ENCODE measurements at places on chromosomes 13 and 19.

GRCh38 chr13:99046851-99047250 is 69.0 kb upstream of the DOCK9 start:
- DNase-seq = no peak

DNA sequence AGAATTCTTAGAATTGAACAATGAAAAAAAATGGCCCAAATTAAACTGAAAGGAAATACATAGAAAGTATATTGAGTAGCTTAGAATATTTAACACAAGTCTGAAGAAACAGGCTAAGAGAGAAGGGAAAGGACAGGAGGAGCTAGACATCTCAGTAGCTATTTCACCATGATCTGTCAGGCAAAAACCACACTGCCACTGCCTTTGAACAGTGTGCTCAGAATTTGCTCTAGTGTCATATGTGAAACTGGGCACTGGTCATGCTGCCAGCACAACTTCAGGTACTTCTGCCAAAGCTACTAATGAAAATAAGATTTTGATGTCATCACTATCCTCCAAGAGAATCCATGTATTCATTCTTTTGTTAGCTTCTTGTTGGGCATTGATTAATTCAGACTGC is 1280.8 kb upstream of the PCDH20 start:
- no peak for DNase-seq

- no peak for DNase-seq
These were observed 10.8 kb upstream of the CCNA1 start for GRCh38 chr13:36421447-36421846.

DNA sequence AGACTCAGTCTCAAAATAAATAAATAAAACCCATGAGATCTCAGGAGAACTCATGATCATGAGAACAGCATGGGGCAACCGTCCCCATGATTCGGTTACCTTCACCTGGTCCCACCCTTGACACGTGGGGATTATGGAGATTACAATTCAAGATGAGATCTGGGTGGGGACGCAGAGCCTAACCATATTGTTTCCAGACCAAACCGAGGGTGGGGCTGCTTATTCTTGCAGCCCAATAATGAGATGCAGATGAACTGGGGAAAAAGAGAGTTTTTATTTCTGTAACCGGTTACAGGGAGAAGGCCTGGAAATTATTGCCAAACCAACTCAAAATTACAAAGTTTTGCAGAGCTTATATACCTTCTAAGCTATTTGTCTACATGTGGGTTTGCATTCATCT is 12.8 kb downstream of the TRAPPC2B start:
- DNase-seq = no peak

- no peak for DNase-seq
These were observed 312.4 kb downstream of the SHISA2 start for GRCh38 chr13:25739376-25739775.

GRCh38 chr13:95181586-95181985 is 119.7 kb downstream of the ABCC4 start:
- no peak for DNase-seq

GRCh38 chr19:8329996-8330395 is 8.7 kb downstream of the RPS28 start:
- no peak for DNase-seq

GRCh38 chr19:30719999-30720345 is 347.8 kb downstream of the ZNF536 start:
- no peak for DNase-seq

DNA sequence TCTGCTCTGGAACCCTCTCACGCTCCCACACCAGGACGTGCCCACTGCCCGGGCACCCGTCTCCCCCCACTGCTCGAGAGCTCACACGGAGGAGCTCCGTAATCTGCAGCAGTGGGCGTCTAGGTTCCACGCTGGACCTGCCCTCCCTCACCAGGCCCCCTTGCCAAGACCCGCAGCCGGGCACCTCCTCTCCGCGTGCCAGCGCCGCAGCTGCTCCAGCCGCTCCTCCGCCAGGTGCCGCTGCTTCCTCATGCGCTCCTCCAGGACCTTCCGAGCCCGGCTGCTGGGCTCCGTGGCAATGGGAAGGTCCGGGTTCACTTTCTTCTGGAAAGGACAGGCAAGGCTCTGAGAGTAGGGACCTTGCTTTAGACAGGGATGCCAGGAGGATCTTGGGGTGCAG is 35.0 kb upstream of the MATK start:
- DNase-seq = no peak

GRCh38 chr13:31328549-31329235 is 128.9 kb downstream of the B3GLCT start:
- DNase-seq = no peak

GRCh38 chr13:27835799-27836198 is 43.5 kb downstream of the GSX1 start:
- DNase-seq = no peak

- peak; percentile 60 for DNase-seq
These were observed 19.9 kb downstream of the NOSIP start for GRCh38 chr19:49560358-49560900.

DNA sequence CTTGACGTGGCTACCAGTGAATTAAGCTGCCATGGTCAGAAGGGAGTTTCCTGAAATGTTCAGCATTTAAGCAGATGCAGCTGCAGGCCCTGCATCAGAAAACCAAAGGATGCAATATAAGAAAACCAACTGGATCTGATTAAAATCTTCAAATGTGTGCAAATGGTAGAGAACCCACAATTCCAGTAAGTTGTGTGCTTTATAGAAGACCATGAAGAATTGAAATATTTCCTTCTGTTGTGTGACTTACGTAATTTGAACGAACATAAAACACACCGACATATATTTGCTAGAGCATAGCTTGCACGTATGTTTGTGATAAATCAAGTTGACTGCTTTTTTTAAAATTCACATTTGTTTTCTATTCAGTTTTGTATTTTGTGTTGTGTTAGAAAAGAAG is 191.4 kb downstream of the COL4A1 start:
- DNase-seq = no peak

DNA sequence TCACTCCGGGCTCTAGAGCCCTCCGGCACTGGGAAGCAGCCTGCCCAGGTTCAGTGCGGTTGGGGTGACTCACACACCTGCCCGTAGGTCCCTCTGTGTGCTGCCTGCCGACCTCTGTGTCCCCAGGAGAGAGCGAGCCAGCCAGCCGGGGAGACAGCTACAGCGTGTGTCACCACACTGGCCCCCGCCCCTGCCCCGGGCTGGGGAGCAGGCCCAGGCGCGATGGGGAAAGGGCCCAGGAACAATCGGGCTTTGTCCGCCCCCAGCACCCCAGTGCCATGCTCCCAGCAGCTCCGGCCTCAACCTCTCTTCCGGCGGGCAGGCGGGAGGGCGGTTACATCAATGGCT is at the start of gene KLK6:
Gene KLK6 (minus strand): TSS at position 179 of the 348 bp plus-strand sequence. CDS start 1,487 bp downstream, outside the sequence.
- no peak for DNase-seq

DNA sequence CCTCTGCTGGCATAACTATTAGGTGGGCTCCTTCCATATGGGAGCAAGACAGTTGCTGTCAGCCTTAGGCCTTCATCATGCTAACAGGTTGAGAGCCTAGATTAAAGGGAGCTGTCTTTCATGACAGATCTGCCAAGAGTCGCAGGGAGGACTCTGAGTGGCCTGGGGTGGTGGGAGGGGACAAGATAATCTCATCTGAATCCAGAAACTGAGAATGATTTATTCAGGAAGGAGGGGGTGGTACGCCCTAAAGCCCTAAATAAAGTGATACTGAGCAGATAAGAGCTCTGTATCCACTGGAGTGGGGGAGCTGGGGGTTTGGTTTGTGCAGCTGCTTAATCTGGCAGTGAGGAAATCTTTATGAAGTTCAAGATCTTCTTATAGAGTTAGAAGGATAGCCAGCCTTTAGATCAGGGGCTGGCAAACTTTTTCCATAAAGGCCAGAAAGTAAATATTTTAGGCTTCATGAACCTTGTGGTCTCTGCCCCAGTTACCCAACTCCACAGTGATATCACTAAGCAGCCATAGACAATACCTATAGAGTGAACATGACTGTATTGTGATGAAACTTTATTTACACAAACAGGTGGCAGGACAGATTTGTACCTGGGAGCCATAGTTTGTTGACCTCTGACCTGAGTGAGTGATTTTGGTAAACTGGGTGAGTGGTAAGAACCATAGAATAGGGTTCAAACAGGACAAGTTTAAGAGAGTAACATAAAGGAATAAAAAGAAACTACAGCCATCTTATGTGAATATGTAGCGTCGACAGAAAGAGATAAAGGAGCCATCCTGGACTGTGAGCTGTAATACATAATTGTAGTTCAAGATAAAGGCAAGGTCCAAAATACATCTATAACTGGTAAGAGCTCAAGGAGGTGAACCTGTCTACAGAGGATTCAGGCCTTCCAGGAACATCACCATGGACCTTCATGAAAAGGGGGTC is 9.8 kb upstream of the STK24 start:
- DNase-seq = no peak

DNA sequence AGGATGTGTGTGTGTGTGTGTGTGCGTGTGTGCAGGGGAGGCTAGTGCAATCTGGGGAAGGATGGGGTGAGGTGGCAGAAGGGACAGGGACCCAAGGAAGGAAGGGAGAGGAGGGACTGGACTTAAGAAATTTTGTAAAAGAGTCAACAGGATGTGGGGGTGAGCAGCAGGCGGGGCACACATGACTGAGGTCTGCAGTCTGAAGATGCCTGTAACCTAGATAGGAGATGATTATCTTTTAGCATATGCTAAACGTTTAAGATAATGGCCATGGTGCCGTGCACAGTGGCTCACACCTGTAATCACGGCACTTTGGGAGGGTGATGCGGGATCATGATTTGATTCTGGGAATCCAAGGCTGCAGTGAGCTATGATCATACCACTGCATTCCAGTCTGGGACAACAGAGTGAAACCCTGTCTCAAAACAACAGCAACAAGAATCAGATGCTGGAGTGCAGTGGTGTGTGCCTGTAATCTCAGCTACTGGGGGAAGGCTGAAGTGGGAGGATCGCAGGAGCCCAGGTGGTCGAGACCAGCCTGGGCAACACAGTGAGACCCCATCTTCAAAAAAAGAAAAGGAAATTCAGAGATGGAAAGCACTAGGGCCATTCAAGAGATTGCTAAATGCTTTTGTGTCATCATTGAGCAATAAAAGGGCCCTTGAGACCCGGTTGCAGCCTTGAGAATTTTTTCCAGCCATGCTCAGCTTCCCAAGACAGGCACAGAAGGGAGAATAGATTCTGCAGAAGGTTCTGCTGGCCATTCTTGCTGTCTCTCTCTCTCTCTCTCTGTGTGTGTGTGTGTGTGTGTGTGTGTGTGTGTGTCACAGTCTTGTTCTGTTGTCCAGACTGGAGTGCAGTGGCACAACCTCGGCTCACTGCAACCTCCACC is 3.8 kb upstream of the ZNF414 start:
- DNase-seq = peak; percentile 81

DNA sequence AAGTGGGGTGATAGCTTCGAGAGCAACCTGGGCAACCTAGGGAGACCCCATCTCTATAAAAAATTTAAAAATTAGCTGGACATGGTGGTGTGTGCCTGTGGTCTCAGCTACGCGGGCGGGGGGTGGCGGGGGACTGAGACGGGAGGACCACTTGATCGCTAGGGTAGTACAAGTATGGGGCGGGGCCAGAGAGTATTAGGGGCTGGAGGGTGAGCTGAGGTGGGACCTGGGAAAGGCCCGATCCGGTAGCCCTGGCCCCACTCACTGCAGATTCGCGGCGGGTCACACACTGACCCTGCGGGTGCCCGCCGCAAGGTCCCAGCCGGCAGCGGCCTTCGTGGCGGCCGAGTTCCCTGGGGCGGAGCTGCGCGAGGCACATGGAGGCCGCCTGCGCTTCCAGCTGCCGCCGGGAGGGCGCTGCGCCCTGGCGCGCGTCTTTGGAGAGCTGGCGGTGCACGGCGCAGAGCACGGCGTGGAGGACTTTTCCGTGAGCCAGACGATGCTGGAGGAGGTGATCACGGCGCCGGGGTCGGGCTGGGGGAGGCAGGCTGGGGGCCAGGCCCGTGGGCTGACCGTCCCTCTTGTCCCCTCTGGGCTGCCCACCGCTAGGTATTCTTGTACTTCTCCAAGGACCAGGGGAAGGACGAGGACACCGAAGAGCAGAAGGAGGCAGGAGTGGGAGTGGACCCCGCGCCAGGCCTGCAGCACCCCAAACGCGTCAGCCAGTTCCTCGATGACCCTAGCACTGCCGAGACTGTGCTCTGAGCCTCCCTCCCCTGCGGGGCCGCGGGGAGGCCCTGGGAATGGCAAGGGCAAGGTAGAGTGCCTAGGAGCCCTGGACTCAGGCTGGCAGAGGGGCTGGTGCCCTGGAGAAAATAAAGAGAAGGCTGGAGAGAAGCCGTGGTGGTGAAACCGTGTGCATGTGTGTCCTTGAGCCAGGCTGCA is 2.0 kb upstream of the ARHGAP45 start:
- DNase-seq = peak; percentile 70

DNA sequence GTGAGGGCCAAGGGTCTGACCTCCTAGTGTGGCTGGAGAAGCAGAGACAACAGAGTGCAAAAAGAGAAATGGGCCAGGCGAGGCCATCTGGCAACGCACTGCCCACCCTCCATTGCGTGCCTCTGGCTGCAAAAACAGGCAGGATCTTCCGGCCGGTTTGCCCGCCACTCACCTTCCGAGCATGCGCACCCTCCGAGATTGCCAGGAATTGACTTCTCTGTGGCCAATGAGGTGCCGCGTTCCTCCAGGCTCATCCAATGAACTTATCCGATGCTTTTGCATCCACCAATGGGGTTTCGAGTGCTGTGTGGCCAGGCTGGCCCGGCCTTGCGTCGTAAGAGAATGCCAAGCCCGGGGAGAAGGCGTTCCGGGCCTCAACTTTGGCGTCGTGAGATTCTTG is at the start of gene TEX101:
Gene TEX101 (plus strand): TSS at position 337 of the 400 bp plus-strand sequence. CDS start 1,030 bp downstream, outside the sequence.
- DNase-seq = no peak

DNA sequence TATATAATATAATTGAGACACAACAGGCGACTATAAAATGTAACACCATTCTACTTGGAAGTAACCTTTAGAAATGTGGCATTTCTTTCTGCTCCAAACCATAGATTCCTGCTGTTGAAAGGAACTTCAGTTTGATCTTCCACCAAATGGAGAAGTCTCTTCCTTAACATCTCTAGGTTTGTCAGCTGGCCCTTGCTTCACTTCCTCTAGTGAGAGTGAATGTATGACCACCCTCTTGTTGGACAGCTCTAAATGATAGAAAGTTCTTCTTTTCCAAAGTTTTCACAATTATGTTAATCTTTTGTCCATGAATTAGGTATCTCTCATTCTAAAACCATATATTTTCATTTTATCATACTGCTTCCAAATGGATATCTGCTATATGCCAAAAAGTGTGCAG is 13.8 kb upstream of the COG6 start:
- DNase-seq = no peak

DNA sequence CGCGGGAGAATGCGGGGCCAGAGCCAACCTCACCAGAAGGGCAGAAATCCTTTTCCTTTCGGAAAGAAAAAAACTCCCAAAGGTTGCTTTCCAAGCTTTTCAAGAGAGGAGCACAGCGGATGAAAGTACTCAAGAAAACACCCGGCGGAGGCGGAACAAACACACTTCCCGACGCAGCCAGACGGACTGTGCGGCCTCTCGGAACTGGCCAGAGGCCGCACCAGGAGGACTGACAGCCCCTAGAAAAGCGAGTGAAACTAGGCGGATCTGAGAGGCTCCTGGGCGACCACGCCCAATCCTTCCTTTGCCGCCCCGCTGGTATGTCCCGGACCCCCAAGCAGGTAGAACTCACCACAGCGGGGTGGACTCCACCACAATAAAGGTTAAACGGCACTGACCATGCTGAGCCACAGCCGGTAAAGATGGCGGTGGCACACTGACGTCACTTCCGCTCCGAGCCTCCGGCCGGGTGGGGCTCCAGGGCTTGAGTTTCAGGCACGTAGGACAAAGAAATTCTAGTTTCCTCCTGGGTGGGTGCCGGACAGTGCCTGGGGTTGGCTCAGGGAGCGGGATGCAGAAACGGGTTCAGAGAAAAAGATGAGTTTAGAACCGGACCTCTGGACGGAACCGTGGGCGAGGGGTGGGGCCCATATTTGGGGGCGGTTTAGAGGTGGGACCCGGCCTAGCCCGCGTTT is at the start of gene ZNF562:
Gene ZNF562 (minus strand): TSS at position 438 of the 695 bp plus-strand sequence. CDS start 14,356 bp downstream, outside the sequence.
- peak; percentile 75 for DNase-seq

All from CD4-positive, alpha-beta T cell treated with Interleukin-6 at 100 ng/mL for 8 hours (primary cell).